ENCODE measurements at places on chromosomes 7 and 10.

- DNase-seq = no peak
These were observed 20.1 kb upstream of the CDK6 start for GRCh38 chr7:92856436-92856835.

DNA sequence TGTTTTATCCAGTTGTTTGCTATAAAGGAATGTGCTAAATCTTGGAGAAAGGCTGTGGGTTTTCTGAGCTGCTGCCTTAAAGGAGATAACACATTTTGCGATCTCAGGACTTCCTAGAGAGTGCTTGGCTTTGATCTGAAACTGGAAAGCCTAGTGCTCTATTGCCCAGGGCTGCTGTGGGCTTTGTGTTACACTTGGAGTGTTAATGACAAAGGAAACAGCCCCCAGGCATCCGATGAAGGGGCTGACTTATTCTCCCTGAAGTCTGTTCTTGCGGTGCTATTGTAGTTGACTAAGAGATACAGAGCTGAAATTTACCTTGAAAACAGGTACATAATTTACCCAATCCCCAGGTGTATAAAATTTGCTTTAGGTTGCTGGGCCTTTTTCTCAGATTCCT lies 74.5 kb downstream of the SND1 start:
- DNase-seq = no peak

DNA sequence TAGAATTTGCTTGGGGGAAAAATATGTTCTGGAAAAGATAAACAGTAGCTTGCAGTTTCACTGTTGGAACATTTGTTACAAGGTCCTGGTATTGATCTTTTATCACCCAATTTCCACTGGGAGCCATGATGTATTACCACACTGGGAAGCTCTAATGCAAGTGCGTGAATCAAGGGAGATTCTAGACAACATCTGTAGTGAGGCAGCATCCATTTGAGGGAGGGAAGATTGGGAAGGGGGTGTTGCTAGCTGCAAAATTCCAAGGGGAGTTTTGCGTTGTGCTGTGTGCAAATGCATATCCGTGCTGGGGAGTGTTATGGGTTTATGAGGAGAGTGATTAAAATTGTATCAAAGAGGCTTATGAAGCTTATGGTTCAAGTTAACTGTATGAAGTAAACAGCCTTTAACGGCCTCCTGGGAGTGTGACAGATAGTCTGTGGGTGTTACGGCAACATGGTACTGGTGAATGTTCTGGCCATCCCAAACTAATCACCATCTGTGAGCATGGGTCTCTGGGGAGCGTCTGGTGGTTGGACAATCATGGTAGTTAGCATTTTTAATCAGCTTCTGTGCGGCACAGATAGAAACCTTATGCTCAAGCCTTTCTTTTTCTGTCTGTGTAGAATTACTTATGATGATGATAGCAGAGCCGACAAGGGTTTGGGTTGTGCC lies 601.9 kb upstream of the GALNT17 start:
- no peak for DNase-seq

GRCh38 chr10:79127151-79127961 lies 58.6 kb downstream of the ZMIZ1 start:
- no peak for DNase-seq

DNA sequence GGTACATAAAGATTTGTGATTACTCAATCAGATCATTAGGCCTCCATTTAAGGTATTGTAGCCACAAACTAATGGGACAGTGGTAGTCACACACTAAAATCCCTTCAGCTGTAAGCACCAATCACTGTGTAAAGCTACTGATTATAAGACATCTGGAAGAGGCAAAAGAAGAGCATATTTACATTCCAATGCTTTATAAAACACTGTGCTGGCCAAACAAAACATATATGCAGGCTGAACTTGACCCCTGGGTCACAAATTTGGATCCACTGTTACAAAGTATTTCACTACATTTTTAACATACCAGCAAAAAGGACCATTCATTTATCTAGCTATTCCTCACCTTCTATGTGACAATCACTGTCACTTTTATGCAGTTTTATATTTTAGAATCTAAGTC lies 41.4 kb upstream of the ANLN start:
- no peak for DNase-seq

DNA sequence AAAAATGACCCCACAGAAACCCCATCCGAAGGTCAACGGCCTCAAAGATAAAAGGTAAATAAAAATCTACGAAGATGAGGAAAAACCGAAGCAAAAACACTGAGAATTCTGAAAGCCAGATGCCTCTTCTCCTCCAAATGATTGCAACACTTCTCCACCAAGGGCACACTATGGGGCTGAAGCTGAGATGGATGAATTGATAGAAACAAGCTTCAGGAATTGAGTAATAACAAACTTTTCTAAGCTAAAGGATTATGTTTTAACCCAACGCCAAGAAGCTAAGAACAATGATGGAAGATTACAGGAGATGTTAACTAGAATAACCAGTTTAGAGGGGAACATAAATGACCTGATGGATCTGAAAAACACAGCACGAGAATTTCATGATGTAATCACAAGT lies 127.8 kb downstream of the MACC1 start:
- DNase-seq = no peak

Measured in right hindlimb (tissue), 1 donor.